MCF 10A (cell line): ENCODE measurements at places on chromosomes 1 and 21. TPM values are rescaled to one million over a fixed set of nuclear protein-coding genes. Genes with fewer than 3 reads are reported as not detected.

- H3K36me3 ChIP-seq = no peaks in the 10 kb centered on the region
- no peak overlapping the region for H3K27ac ChIP-seq
- H3K27me3 ChIP-seq = no peaks in the 10 kb centered on the region
- peaks cover 25% of the 10 kb centered on the region for H3K4me1 ChIP-seq
These were observed 7.1 kb upstream of the CDK18 start for GRCh38 chr1:205497351-205497750.

DNA sequence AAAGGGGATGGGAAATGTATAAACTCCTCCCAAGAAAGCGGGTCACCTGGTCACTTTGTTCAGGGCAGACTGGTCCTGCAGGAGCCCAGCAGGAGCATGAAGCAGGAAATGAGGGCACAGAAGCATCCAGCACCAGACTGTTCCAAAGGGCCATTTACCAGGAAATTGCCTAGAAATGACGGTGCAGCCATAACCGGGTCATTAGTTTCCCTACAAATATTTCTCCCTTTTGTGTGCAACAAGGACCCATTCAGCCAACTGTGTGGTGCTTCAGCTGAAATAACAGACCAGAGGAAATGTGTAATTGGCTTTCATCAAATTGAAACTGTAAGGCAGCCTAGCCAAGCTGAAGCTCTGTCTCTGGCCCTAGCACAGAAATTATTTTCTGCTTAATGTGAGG is 7.6 kb upstream of the CTTNBP2NL start:
- no peaks in the 10 kb centered on the region for H3K36me3 ChIP-seq
- H3K4me3 ChIP-seq = no peak overlapping the region
- H3K4me1 ChIP-seq = peaks cover 11% of the 10 kb centered on the region
- H3K27ac ChIP-seq = no peak overlapping the region

DNA sequence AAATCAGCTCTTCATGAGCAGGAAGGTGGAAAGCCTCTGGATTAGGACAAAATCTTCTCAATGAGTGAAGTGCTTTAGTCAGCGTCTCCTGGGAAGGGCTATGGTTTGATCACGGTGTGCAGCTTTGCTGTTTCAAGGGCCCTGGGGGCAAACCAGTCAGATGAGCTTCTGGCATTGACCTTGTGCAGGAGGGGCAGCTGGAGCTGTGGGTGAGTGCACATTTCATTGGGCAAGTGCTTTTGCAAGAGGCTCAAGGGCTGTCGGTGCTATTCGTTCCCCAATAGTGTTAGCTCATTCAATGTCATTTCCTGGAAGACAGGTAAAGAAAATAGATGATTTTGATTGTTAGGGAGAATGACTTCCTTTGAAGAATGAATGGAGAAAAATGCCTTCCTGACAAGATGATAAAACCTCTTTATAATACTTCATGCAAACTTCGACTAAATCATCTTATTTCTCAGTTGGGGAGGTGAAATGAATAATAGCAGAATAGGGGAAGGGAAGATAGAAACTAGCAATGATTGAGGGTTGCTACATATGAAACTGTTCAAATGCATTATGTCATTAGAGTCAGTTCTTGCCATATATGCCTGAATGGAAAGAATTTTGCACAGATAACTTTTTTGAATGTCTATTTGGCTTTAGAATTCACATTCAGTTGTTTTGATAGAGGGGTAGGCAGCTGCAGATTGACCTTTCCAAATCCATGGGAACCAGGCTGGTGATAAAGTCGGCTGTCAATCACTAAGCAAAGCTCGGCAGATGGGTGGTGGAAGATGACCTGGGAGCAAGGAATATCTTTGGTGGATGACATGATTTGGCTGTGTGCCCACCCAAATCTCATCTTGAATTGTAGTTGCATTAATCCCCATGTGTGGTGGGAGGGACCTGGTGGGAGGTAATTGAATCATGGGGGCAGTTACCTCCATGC is 12.9 kb upstream of the DISC1 start:
- no peak overlapping the region for H3K4me3 ChIP-seq
- H3K36me3 ChIP-seq = no peaks in the 10 kb centered on the region
- no peaks in the 10 kb centered on the region for H3K4me1 ChIP-seq
- H3K27me3 ChIP-seq = peaks cover 92% of the 10 kb centered on the region
- no peak overlapping the region for H3K27ac ChIP-seq

DNA sequence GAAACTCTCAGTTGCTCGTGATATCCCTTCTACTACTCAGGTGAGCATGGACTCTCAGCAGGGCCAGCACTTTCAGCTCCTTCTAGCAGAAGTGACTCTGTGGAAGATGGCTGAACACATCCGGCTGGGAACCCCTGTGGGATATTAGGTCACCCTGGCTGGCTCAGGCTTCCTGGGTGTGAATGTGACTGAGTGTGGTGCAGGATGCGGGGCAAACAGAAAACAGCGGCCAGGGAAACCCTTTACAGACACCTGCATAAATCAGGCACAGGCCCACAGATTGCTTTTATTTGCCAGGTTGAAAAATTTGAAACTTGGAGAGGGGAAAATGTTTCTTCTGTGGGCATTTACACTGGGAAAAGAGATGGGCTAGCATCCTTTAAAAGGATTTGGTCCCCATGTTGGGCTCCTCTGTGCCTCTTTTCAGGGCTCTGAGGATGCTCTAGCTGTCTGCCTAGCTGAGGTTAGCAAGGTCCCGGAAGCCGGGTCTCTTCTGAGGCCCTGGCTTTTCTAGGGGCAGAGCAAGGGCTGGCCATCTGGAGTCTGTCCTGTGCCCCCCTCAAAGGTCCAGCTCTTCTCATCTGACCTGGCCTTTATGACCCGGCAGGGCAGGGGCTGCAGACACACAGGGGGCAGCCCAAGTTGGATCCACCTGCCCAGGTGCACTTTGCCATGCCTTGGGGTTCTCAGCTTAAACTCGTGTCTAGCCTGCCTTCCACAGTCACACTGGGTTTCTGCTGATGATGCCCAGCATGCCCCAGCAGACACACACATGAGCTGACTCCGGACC is 243.0 kb downstream of the SIPA1L2 start:
- H3K36me3 ChIP-seq = no peaks in the 10 kb centered on the region
- H3K27me3 ChIP-seq = no peaks in the 10 kb centered on the region
- H3K4me1 ChIP-seq = peaks cover 27% of the 10 kb centered on the region
- H3K4me3 ChIP-seq = no peak overlapping the region

PLD5 gene
- total RNA-seq = 16.1 and 18.3 TPM in 2 replicates

ZMYND12 gene
- 0.21 TPM in 1 of 2 replicates, not detected in the other for total RNA-seq

STUM gene
- 0.37 and 0.56 TPM in 2 replicates for total RNA-seq

GRCh38 chr1:162003061-162003829 is 20.4 kb downstream of the OLFML2B start:
- peak; percentile 87 for DNase-seq
- no peaks in the 10 kb centered on the region for H3K27me3 ChIP-seq
- peaks cover 5% of the 10 kb centered on the region for H3K36me3 ChIP-seq
- peak overlapping the region; percentile 13 for H3K4me3 ChIP-seq

GPA33 gene
- not detected in 2 replicates for total RNA-seq

GRCh38 chr1:9922342-9922741 is 12.3 kb upstream of the CTNNBIP1 start:
- H3K27ac ChIP-seq = no peak overlapping the region
- no peaks in the 10 kb centered on the region for H3K36me3 ChIP-seq
- H3K4me1 ChIP-seq = no peaks in the 10 kb centered on the region
- no peak for DNase-seq

SPRR2F gene
- total RNA-seq = not detected in 2 replicates

- DNase-seq = no peak
- H3K36me3 ChIP-seq = no peaks in the 10 kb centered on the region
- H3K4me3 ChIP-seq = no peak overlapping the region
These were observed 88.1 kb upstream of the HIVEP3 start for GRCh38 chr1:42006836-42007235.

DNA sequence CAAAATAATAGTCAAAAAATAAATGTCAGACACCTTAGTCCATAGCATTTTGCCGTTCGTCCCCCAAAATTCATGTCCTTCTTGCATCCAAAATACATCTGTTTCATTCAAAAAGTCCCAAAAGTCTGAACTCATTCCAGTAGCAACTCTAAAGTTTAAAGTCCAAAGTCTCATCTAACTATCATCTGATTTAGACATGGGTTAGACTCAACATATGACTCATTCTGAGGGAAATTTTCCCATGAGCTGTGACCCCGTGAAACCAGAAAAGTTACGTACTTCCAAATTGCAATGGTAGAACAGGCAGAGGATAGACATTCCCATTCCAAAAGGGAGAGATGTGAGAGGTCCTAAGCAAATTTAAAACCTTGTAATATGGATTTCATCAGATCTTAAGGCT is 48.6 kb upstream of the CACHD1 start:
- H3K36me3 ChIP-seq = no peaks in the 10 kb centered on the region
- H3K4me3 ChIP-seq = no peak overlapping the region
- no peaks in the 10 kb centered on the region for H3K4me1 ChIP-seq
- H3K27me3 ChIP-seq = no peaks in the 10 kb centered on the region
